Body of pancreas (tissue), 4 donors: ENCODE measurements at places on chromosomes 16 and 17. TPM values are rescaled to one million over a fixed set of nuclear protein-coding genes. Genes with fewer than 3 reads are reported as not detected.

Gene WNK4
- not detected for total RNA-seq

Gene ADGRG1
- 53.7 TPM for total RNA-seq

Gene RBFOX1
- not detected for total RNA-seq

Gene ADAMTS18
- total RNA-seq: 0.52 TPM

Gene AOC3
- total RNA-seq: 55.7 TPM

Gene TBKBP1
- total RNA-seq: 8.0 TPM

Gene GPRC5B
- total RNA-seq: 27.7 TPM

Gene ALOX12
- not detected for total RNA-seq

Gene SBK1
- total RNA-seq: 1.3 TPM

Gene CLEC3A
- total RNA-seq: not detected

Gene EFCAB5
- under 0.01 TPM for total RNA-seq

Gene NUTF2
- total RNA-seq: 42.8 TPM

Gene CEMP1
- total RNA-seq: 0.52 TPM

Gene IKZF3
- total RNA-seq: 0.78 TPM

Gene CD300H
- not detected for total RNA-seq

Gene NHLRC4
- 0.52 TPM for total RNA-seq

Gene SLC38A8
- not detected for total RNA-seq

Gene CRYBA1
- not detected for total RNA-seq

Gene AIPL1
- not detected for total RNA-seq
